ENCODE measurements at places on chromosomes 12 and 14. TPM values are rescaled to one million over a fixed set of nuclear protein-coding genes. Genes with fewer than 3 reads are reported as not detected.

DNA sequence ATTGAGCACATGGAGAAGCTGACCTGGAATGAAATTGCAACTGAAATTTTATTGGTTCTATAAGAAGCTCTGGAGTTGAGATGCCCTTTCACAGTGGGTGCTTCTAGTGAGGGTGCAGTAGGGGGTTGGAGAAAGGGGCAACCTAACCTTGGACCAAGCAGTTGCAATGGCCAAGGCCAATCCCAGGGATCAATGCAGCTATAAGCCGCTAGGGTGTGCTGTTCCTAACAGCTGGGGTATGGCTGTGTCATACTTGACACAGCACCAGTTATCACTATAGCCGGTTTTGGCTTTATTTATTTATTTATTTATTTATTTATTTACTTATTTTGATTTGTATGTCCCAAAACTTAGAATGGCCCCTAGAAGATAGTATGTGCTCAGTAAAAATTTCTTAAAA, 505.9 kb downstream of the FLRT2 start:
- DNase-seq, result no peak

The SCNN1A gene
- total RNA-seq, result not detected

The RHEBL1 gene
- 2.1 TPM for total RNA-seq

DNA sequence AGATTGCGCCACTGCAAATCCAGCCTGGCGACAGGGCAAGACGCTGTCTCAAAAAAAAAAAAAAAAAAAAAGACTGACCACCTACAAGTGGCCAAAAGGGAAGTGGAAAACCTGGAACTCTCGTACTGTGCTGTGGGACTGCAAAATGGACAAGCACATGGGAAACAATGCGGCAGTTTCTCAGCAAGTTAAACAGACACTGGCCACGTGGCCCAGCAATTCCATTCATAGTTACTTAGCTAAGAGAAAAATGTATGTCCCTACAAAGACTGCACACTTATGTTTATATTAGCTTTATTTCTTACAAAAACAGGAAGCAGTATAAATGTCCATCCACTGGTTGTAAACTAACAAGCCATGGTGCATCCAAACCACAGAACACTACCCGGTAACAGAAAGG, 5.6 kb downstream of the CHFR start:
- DNase-seq, result no peak

The MAPK1IP1L gene
- total RNA-seq, result 141 TPM

- DNase-seq, result no peak
Measured at GRCh38 chr12:3554371-3555115, 63.5 kb downstream of the PRMT8 start.

The OR11H6 gene
- total RNA-seq, result not detected

DNA sequence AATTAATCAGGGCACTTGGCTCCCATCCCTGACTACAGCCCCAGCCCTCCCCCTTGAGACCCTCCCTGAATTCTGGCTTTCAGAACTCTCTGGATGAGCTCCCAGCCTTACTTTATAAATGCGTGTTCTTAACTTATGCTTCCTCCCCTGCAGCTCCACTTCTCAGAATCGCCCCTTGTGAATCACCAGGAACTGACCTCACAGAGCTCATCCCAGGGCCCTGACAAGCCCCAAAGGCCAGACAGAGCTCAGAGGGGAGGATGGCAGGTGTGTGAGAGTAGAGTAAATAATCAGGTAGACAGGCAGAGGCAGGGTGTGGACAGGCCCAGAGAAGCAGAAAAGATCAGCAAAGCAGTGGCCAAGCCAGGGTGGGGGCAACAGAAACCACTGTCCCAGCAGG, 68.2 kb upstream of the FOXN3 start:
- DNase-seq, result no peak

- no peak for DNase-seq
Measured at GRCh38 chr12:130504110-130504839, 166.6 kb downstream of the PIWIL1 start.

DNA sequence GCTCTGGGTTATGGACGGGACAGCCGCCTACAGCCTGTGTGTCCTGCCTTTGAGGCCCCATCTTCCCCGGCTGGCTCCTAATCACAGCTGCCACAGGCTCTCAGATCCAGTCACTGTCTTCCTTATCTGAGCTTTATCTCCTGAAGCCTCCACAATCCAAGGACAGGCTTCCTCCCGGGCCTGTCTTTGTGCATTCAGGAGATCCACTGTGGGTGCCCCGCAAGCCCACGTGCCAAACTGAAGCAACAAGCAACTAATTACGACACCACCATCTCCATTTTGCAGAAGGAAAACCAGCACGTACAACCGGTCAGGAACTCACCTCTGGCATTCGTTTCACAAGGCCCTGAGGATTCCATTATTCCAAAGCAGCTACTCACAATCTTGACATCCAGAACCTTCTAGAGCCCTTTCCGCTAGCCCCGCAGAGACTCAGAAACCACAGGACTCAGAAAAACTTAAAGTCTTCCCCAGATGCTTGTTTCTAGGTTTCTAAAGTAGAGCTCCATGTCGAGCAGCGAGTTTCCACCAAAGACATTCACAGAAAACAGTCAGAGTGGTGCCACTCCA, 14.0 kb downstream of the SYNE3 start:
- DNase-seq, result no peak

The KRT71 gene
- not detected for total RNA-seq

DNA sequence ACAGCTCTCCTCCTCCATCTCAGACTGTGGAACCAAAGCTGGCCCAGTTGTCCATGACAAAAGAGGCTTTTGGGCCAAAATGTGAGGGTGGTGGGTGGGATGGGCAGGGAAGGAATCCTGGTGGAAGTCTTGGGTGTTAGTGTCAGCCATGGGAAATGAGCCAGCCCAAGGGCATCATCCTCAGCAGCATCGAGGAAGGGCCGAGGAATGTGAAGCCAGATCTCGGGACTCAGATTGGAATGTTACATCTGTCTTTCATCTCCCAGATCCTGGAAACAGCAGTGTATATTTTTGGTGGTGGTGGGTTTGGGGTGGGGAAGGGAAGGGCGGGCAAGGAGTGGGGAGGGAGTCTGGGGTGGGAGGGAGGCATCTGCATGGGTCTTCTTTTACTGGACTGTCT, 11.8 kb upstream of the TAMALIN start:
- no peak for DNase-seq

The FAM222A gene
- 12.5 TPM for total RNA-seq
